ENCODE measurements at places on chromosomes 16 and 17.
A peak's percentile ranks its signal among the peaks of the same experiment; 100 is the strongest.

DNA sequence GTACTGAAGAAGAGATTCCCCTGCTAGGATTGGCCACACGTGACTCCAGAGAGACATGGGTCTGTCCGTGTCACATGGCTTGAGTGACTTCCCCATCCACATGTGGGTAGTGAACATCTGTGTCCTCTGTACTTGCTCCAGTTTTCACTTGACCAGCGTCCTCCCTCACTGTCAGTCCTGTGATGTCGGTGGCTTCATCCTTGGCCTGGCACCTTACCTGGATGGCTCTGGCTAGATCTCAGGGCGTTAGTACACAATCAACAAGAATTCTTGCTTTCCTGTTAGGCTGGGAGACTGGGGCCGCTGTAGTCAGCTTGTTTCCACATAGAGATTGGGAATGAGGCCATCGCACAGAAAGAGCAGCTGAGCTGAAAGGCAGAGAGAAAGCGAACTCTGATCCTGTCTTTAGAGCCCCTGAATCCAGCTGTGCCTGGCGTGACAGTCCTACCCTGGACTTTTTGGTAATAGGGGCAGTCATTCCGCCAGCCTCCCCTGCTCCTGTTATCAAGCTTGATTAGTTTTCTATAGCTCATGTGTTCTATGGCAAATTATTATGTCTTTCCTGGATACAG, 227.3 kb downstream of the SNX29 start:
- no peak for DNase-seq

DNA sequence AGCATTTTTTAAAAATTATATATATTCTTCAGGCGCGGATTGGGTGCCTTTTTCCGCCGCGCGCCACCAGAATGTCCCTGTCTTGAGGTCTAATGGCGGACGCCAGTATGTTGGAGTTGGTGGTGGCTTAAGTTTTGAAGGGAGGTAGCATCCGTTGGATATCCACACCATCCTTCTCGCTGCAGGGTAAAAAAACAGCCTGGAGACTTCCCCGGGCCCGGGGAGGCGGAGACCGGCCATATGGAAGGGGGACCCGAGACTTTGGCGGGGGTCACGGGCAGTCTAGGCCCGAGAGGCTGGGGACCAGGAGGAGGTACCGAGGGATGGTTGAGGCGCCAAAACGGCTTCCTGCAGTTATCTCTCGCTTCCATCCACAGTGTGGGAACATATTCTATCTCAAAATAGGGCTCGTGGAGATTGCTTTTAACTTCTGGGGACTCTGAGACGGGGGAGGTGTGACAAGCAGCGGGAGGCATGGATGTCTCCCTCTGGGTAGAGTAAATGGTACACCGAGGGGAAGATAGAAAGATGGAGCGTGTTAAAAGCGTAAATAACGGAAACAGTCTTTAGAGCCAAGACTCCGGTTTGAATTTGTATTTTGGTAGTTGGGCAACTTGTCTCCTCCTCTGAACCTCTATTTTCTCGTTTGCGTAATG, at the start of gene SF3B3:
SF3B3 (plus strand) TSS at position 74 of the 656 bp plus-strand sequence. CDS start 2,841 bp downstream, outside the sequence.
- peak; percentile 78 for DNase-seq

- DNase-seq, result no peak
Observed at GRCh38 chr17:37458805-37459204, 30.9 kb upstream of the DUSP14 start.

DNA sequence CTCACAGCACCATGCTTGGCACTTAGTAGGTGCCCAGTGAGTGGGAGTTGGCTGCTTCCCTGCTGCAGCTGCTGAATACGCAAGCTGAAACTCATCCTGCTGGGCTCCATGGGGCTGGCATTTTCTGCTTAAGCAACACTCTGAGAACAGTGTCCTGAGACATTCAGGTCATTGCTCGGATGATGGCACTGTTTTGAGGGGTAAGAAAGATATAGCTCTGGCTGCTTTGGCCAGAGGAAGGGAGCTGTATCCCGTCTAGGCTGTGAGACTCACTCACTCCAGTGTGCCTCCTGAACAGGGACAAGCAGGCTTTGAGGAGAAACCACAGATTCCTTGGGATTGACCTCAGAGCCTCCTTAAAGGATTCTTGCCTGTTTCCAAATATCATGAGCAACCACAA, 120.5 kb downstream of the CLEC16A start:
- no peak for DNase-seq

DNA sequence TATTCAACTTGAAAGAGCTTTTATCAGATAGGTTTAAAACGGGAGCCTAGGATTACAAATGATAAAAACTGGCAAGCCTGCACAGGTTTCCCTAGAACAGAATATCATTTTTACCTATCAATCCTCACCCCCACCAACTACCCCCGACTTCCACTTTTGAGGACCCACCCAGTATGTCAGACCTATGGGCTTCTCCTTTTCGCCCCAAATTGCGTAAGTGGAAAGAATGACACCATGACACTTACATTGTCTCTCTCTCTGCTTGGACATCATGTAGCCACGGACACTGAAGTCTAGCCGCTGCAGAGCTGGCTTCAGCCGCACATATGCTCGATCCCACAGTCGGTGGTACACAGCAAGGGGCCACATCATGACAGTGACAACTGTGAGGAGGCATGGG, 7.4 kb upstream of the PSMC3IP start:
- no peak for DNase-seq

- DNase-seq, result no peak
Observed at GRCh38 chr16:67444259-67445125, 13.6 kb downstream of the HSD11B2 start.

- no peak for DNase-seq
Observed at GRCh38 chr17:36816907-36817288, 120.4 kb upstream of the LHX1 start.

- DNase-seq, result no peak
Observed at GRCh38 chr17:50764734-50765149, 2.6 kb downstream of the ANKRD40CL start.

- DNase-seq, result no peak
Observed at GRCh38 chr17:57481910-57482391, 225.6 kb downstream of the MSI2 start.

DNA sequence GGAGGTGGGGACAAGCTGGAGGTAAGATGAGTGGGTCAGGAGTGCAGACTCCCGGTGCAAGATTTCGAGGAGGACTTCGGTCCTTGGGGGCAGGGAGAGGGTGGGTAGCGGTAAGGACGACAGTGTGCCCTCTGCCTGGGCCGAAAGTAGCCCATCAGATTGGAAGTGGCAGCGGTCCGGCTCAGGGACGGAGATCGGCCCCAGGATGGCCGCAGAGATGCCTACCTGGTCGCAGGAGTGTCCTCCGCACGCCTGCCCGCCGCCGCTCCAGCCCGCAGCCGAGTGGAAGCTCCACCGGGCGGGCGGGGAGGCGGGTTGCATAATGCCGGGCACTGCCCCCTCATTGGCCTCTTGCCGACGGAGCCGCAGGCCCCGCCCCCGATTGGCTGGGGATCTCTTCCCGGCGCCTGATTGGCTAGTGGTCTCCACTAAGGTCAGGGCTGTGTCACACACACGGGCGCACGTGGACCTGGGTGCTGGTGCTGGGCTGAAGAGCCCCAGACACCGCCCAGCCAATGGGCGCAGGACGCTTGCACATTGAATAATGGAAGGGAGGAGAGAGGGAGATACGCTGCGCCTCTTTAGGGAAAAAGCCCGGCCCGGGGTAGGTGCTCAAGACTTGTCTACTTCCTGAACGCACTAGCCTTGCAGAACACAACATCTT, at the start of gene PER1:
PER1 (minus strand) TSS at position 293 of the 664 bp plus-strand sequence. CDS start 1,698 bp downstream, outside the sequence.
- DNase-seq, result peak; percentile 92

DNA sequence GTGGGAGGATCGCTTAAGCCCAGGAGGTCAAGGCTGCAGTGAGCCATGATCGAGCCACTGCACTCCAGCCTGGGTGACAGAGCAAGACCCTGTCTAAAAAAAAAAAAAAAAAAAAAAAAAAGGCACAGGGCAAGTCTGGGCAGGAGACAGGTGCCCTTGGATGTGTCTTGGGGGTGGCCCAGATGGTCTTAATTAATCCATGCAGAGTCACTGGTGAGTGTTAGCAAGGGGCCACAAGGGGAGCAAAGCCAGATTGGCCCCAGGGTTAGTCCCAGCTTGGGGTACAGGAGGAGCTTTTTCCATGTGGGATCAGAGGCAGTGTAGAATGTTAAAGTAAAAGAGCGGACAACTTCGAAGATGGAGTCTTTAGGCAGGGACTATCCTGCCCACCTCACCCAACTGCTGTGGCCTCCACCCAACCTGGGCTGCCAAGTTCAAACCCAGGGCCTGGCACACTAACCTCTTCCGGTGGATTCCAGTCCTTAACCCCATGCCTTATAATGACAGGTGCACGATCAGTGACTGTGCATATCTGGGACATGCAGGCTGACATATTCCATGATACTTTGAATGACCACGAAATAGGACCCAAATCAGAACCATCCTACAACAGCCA, 32.2 kb upstream of the MFSD6L start:
- DNase-seq, result no peak

GRCh38 chr16:1678500-1679098, 520 bp downstream of the JPT2 start:
- peak; percentile 39 for DNase-seq

- no peak for DNase-seq
Observed at GRCh38 chr16:50769-51591, 2.4 kb downstream of the POLR3K start.

DNA sequence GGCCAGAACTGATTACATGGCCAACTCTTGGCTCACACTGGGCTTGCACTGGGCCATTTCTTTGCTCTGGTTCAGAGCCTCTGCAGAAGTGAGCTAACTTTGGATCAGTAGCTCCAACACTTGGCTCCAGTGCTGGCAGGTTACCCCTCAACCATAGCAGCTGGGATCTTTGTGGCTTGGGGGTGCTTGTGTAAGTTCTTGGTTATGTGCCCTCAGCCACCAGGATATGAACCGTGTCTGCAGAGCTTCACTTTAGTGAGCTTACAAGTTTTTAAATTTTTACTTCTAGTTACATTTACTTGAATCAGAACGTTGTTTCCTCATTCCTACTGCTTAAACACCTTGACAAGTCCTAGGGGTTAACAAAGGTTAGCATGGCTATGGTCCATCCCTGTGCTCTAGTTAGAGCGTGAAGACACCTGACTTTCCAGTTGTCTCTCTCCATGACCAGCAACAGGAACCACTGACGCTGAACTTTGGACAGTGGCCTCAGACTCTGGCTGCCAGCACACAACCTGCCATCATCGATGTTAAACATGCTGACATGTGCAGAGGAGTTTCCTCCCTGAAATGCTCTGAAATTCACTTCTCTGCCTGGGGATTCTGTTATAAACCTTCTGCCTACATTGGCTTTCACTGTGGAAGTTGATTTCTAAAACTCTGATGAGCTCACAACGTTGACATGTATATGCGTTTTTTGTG, 4.1 kb downstream of the PDF start:
- no peak for DNase-seq

DNA sequence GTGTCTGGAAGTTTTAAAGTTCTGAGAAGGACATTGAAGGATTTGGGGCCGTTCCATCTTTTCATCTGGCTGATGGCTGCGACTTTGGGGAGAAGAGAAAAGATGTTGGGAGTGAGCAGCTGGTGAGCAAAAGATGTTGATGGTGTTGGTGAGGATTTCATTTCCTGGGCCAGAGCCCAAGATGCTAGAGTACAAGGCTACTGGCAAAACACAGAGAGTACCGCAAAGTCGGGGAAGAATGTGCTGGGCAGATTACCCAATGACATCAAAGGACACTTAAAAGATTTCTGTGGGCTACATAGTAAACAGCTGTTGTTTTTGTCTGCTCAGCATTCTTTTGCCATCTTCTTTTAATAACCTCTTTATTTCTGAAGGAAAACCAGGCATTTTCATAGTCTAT, 49.4 kb upstream of the GAS7 start:
- no peak for DNase-seq

GRCh38 chr17:14784997-14785696, 480.0 kb downstream of the PMP22 start:
- no peak for DNase-seq

GRCh38 chr17:64282753-64283080, 19.7 kb upstream of the TEX2 start:
- no peak for DNase-seq

DNA sequence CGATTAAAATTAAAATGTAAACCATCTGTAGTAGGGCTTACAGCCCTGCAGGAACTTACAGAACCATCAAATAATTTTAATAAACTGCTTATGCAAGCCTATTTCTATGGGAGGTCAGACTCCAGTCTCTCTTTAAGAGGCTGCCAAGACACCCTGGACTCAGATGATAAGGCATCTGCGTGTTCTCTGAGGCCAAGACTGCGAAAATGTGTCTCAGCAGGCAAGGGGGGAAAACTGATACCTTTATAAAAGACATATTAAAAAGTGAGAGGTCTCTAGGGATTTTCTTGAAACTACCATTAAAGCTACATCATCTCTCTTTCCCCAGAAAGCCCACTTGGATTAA, 32.2 kb downstream of the MPHOSPH6 start:
- DNase-seq, result no peak

- DNase-seq, result no peak
Observed at GRCh38 chr16:23920446-23920845, 84.7 kb downstream of the PRKCB start.

- peak; percentile 31 for DNase-seq
Observed at GRCh38 chr16:4200000-4200780, 41.7 kb downstream of the SRL start.

GRCh38 chr17:12302711-12303110, 282.0 kb downstream of the MAP2K4 start:
- no peak for DNase-seq

DNA sequence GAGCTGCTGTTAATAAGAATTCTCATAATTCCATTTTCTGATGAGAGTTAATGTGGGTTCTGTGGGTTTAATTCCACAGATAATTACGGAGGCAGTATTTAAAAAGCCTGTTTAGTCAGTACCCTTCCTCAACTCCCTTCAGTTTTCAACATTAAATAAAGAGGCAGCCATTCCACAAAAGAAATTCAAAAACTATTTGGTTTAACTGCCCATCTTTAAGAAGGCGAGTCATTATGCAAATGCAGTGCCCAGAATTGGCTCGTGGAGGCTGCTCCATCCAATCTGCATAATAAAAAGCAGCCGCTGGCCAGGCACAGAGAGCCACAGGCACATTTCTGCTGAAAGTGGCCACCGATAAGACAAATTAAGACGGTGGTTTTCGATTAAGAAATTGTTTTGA, 194.4 kb upstream of the TOX3 start:
- no peak for DNase-seq

GRCh38 chr17:64125937-64126336, 4.0 kb downstream of the ERN1 start:
- no peak for DNase-seq

DNA sequence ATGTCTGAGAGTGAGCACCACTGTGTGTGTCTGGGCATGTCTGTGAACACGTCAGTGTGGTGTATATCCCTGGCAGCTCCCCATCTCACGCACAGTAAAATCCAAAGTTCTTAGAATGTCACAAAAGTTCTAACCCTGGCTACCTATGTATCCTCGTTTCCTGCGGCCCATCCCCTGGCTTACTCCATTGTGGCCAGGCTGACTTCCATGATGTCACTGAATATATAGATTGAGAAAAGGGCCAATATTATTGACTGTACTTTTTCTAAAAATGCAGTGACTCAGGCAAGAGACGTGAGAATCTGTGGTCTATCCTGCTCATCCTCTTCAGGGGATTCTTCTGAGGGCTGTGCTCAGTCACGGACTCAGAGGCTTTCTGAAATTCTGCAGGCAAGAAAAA, 963 bp upstream of the METTL22 start:
- DNase-seq, result no peak

GRCh38 chr17:46984341-46984740, 5.3 kb upstream of the RPRML start:
- DNase-seq, result no peak

All from activated CD4-positive, alpha-beta memory T cell treated with anti-CD3 and anti-CD28 coated beads, Interleukin-2, amount 10 ng/mL, durations not matched to agents 7 days and 5 days (primary cell).